ENCODE measurements at places on chromosomes 11 and 22.

- no peak for DNase-seq
These were observed 56.2 kb downstream of the OTOG start for GRCh38 chr11:17603056-17603825.

DNA sequence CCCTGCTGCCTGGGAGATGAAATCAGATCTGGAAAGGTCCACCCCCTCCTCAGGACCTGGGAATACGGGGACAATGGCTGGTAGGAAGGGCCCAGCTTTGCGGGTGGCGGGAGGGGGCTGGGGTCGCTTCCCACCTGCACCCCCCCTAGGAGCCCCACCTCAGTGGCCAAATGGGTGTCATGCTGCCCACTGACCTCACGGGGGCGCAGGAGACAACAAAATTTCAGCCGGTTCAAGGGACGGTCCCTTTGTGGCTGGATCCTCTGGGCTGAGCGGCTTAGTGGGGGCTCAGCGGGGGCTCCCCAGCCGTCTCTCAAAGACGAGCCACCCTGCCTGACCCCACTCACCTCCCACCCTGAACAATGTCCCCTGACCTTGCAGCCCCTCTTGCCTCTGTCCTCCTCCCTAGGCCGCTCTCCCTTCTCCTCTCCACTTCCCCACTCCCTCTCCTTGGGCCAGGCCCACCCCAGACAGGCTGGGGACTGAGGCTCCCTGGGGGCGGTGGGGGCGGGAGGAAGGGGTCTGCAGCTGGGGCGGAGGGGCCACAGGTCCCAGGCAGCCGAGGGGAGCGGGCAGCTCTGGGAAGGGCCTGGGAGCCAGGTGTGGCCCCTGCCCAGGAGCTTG, 39.3 kb upstream of the H19 start:
- DNase-seq = no peak

GRCh38 chr11:71418643-71419042, 29.6 kb downstream of the DHCR7 start:
- DNase-seq = no peak

- DNase-seq = no peak
These were observed 625 bp downstream of the RFPL2 start for GRCh38 chr22:32204040-32204855.

DNA sequence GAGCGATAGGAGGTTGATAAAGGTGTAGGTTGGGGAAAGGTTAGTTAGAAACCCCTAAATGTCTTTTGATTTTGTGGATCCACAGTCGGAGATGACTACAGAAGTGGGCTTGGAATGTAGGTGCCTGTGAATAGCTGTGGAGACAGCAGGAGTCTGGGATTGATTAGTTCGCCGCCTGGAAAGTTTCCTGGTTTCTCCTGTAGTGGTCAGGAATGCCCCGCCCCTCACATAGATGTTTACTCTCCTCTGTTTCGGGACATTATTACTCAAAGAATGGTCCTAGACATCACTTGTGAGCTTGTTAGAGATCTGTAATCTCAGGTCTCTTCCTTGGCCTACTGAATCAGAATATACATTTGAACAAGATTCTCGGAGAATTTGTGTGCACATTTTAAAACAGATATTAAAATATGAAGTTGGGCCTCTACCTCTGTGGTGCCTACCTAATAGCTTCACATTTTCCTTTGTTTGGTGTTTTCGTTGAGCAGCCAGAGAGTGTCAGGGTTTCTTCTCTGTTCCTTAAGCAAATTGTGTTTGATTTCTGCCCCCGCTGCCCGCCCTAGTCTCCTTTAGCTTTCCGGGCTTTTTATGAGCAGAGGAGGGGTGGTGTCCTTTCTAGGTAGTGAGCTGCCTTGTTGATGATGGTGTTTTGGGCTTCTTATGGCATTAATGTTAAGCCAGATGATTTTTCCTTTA, 89.4 kb downstream of the PPP6R3 start:
- DNase-seq = no peak

- DNase-seq = no peak
These were observed 97.9 kb upstream of the PITPNB start for GRCh38 chr22:28016781-28017557.

GRCh38 chr11:102268083-102268984, 49.0 kb upstream of the BIRC3 start:
- DNase-seq = peak; percentile 78

DNA sequence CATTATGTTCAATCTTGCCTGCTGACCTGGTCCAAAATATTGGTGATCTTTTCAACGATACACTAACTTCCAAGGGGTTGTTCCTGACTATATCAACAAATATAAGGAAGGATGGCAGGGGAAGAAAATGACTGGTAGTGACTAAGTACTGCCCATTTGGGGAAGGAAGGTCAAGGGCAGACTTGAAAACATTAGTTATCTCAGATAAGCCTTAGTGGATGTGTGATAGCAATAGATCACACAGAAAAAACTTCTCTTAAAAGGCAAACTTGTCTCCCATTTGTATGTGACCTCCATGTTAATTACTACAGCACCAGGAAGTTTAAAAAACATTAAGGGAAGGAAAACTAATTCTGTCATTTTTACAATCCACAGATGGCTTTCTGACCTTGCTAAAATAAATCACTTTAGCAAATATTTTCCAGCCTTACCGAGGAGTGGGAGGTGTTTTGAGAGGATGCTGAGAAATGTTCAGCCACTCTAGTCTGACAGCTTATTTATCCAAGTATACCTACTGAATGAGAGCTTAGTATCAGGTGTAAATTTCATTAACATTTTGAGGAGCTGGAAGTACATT, 88.2 kb upstream of the DDI1 start:
- no peak for DNase-seq

DNA sequence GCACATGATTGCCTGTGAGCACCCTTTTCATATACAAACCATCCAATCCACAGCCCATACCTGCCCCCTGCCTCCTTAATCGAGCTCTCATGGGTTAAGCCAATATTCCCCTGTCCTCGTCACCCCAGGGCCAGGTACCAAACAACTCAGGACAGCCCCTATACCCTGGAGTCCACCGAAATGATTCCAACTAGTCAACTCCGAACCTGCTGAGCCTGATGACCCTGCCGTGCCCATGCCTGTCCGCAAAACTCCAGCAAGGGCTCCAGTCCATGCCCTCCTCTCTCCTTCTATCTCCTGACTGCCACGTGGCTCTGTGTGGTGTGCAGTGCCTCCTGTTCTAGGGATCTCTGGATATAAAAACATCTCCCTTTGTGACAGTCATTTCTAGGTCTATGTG, 35.5 kb upstream of the SYT13 start:
- no peak for DNase-seq

- no peak for DNase-seq
These were observed at the start of gene ROBO3 for GRCh38 chr11:124865181-124865901. TSS of gene ROBO3 (plus strand) at chr11:124865432. CDS start at chr11:124865578, 146 bp downstream.

DNA sequence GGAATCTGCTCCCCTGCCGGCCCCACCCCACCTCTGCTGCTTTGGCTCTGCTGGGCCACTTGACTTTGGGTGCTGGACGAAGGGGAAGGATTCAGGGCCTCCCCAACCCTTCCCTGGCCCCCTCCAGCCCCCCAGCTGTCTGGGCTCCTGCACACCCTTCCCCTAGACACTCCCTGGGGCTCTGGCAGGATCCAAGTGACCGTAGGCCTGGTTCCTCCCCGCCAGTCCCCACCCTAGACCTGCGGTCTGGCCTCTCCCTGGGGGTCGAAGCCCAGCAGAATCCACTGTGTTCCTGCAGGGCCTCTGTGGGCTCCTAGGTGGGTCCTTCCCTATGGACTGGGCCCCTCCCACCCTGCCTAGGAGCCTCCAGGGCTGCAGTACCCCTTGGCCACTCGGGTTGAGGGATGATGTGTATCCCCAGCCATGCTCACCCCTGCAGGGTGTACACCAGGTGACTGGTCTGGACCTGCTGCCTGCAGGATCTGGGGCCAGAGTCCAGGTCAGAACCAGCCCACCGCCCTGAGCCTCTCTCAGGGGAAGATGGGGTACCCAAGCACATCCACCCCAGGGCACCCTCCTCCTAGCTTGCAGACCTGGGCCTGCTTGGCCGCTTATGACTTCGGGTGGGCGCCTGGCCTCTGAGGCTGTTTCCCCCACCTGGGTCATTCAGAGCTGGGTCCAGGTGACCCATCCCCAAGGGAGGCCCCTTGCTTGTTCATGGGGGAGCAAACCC, 5.6 kb downstream of the PIM3 start:
- no peak for DNase-seq

DNA sequence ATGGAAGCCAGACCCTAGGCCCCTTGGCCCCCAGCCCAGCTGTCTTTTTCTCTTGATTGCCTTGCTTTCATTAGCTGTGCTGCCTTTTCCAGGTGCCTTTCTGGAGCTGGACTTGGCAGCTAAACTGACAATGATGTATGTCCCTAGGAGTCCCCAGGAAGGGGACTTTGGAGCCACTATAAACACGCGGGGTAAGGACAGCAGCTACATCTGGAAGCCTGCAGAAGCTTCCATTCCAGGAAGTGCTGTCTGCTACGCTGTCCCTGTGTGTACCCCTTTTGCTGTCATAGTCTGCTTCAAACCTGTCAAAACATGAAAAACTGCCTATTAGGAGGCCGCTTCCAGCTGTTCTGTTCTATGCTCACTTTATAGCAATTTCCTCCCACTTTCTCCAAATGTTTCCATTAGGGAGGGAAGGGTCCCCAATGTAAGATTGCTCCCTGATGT, 153.3 kb upstream of the RAG2 start:
- DNase-seq = no peak

- DNase-seq = no peak
These were observed 16.4 kb downstream of the PPM1F start for GRCh38 chr22:21936151-21936775.

DNA sequence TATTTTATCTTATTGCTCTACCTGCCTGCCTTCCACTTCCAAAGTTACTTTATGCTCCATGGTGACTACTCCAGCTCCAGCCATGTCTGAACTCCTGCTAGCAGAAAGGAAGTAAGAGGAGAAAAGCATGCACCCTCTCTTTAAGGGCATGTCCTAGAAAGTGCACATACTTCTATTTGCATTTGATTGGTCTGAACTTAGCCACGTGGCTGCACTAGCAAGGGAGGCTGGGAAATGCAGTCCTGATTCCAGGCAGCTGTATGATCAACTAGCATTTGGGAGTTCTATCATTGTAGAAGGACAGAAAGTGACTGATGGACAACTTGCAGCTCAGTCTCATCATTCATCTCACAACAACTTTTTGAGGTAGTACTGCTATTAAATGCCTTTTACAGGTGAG, 515.7 kb downstream of the BUD13 start:
- DNase-seq = peak; percentile 53

GRCh38 chr22:37346505-37346895, 64.2 kb downstream of the CYTH4 start:
- no peak for DNase-seq

DNA sequence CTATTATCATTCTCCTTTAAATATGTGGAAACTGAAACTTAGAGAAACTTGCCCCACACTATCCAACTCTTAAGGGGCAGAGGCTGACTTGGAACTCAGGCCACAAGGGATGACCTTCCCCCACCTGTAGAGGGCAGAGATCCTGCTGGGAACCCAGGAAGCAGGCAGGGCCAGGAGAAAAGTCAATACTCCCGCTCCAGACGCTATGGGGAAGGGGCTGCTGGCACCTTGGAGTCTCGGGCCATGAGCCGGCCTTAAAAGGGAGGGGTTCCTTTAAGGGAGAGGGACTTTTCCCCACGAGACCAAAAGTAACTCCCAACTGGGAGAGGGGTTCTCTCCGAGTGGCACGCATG, 620 bp upstream of the ANO5 start:
- no peak for DNase-seq

DNA sequence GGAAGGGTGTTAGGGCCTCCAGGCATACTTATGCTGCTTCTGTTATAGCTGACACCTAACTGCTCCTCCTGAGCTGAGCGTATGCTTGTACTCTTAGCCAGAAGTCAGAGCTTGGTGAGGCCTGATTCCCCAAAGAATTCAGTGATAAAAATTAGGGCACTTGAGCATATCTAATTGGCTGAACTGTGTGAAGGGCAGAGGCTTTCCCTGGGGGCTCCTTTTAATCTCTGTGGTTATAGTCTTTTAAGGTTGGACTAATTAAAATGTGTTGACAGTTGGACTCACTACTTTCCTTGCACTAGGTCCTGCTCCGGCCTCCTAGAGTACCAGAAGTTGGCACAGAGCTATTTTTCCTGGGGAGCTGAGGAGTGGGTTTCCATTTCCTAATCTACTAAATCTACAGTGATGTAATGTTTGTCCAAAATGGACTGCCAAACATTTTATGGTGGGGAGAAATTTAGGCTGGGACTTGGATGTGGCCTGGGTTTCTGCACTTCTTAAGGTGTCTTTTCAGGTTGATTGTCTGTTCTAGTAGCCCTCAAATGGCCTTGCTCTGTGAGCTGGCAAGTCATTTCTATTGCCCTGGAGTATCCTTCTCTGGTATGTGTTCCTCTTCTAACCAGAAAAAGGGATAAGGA, 18.4 kb downstream of the STIM1 start:
- DNase-seq = peak; percentile 92

GRCh38 chr22:50001388-50002231, 11.0 kb downstream of the IL17REL start:
- DNase-seq = no peak

DNA sequence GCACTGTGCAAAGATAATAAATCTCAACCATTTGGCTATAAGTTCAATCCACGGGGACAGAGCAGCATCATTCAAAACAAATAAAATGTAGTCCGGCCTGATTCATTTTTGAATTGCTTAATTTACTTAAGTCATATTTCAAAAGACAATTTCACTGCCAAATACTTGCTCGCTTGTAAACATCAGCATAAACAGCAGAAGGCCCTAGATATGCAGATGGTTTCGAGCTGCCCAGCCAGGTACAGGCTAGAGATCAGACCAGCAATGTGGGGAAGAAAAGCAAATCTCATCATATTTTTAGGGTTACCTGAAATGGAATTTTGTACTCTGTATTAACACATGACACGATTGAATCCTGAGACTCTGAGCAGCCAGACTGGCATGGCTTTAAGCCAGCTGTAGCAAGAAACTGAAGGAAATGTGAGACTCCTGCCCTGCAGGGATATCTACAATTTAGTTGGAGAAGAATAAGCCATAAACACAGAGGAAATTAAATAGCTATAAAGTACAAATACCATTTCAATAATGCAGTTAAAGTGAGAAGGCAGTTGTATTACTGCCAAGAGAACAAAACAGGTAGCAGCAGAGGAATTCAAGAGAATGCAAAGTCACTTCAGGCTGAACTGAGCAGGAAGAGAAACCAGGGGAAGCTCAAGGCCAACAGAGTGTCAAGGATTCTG, 440.3 kb downstream of the ETS1 start:
- DNase-seq = no peak
